Motor neuron (in vitro differentiated cells): ENCODE measurements at places on chromosomes 12 and 14. TPM values are rescaled to one million over a fixed set of nuclear protein-coding genes. Genes with fewer than 3 reads are reported as not detected.
A peak's percentile ranks its signal among the peaks of the same experiment; 100 is the strongest.

GRCh38 chr14:105091517-105092170 lies 26.4 kb upstream of the GPR132 start:
- no peak for ATAC-seq

GRCh38 chr12:65536876-65537681 lies 258.6 kb downstream of the MSRB3 start:
- peak; percentile 96 for ATAC-seq

DNA sequence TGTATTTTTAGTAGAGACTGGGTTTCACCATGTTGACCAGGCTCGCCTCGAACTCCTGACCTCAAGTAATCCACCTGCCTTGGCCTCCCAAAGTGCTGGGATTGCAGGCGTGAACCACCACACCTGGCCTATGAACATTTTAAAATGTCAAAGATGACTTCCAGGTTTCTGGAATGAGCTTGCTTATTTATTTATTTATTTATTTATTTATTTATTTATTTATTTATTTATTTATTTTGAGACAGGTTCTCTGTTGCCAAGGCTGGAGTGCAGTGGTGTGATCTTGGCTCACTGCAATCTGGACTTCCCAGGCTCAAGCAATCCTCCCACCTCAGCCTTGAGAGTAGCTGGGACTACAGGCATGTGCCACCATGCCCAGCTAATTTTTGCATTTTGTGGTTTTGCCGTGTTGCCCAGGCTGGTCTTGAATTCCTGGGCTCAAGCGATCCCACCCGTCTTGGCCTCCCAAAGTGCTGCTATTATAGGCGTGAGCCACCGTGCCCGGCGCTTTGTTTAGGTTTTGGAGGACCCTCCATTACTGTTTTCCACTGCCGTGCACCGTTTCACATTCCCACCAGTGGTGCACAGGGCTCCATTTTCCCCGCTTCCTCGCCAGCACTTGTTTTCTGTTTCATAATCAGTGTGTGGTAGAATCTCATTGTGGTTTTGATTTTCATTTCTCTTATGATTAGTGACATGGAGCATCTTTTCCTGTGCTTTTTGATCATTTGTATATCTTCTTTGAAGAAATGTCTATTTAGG lies 6.4 kb upstream of the CFAP251 start:
- no peak for ATAC-seq

EPYC gene
- total RNA-seq = not detected in 2 replicates

SLC5A8 gene
- total RNA-seq = 0.05 TPM in 1 of 2 replicates, not detected in the other

CNTN1 gene
- total RNA-seq = 0.07 and 0.11 TPM in 2 replicates

GRCh38 chr14:92465353-92466055 lies 48.1 kb upstream of the RIN3 start:
- ATAC-seq = no peak

DNA sequence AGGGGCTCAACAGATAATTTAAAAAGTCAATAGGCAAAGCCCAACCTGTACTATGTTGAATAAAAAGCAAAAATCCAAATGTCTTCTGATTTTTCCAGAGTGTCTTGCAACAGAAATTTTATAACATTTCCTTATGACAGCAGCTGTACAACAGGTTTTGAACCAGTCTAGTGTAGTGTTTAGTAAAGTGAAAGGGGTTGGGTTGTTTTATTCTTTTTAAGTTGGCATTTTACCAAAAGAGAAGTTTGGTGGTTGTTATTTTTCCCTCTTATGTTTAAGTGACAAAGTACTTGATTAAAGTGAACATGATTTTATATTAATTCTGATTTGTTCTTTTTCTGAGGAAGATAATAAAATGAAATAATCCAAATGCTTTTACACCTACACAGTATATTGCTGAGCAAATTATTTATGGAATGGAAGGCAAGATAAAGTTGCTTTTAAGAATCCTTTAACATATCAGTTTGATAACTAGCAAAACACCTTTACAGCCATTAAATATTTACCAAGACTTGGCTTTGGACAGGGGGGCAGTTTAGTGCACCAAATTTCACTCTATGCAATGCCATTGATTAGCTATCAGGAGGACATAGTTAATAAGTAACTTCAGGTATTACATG lies 128.9 kb downstream of the FOXA1 start:
- ATAC-seq = no peak

NANOG gene
- total RNA-seq = 0.14 TPM in 1 of 2 replicates, not detected in the other

SLC35E3 gene
- 2.5 and 4.0 TPM in 2 replicates for total RNA-seq

GRCh38 chr12:94922561-94922960 lies 80.9 kb downstream of the NDUFA12 start:
- ATAC-seq = no peak

DNA sequence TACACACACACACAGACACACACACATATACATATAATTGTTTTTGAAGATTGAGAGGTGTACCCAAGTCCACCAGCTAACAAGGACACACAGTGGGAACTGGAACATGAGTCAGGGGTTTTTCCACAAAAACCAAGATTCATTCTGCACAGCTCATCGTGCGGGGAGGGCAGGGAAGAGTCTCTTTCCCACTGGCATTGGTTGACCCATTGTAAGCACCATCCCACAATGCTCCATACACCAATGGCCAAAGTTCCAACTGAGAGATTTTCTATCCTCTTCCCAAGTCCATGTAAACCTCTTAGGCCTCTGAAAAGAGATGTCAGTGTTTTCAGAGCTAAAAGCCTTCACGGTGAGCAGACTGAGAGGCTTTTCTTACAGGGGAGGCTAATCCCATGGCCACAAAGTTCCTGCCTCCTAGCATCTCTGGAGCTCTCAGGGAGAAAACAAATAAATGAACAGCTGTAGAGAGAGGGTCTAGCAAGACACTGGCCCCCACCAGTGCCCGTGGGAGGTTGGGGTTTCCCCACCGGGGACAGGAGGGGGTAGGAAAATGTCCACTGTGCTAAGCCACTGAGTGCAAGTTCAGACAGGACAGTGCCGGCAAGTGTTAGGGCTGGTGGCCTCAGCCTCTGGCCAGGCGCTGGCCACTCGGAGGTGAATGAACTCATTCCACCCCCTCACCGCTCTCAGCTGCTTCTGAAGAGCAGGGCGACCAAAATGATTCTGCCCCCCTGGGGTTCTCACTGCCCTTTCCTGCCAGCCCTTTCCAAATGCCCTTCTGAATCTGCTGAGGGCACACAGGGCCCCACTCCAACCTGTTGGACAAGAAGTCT lies 21.5 kb upstream of the TC2N start:
- no peak for ATAC-seq

GRIN2B gene
- 0.15 and 0.24 TPM in 2 replicates for total RNA-seq

DRAM1 gene
- 13.5 and 14.9 TPM in 2 replicates for total RNA-seq

DNA sequence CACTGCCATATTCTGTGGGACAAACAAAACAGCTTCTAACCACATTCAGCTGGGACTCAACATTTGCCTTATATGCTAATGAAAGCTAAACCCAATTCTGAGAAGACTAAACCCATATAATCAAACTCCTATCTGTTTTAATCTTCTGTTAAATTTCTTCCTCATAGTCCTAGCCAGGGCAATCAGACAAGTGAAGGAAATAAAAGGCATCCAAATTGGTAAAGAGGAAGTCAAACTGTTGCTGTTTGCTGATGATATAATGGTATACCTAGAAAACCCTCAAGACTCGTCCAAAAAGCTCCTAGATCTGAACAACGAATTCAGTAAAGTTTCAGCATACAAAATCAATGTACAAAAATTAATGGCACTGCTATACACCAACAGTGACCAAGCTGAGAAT lies 157.1 kb downstream of the PHLDA1 start:
- no peak for ATAC-seq

DNA sequence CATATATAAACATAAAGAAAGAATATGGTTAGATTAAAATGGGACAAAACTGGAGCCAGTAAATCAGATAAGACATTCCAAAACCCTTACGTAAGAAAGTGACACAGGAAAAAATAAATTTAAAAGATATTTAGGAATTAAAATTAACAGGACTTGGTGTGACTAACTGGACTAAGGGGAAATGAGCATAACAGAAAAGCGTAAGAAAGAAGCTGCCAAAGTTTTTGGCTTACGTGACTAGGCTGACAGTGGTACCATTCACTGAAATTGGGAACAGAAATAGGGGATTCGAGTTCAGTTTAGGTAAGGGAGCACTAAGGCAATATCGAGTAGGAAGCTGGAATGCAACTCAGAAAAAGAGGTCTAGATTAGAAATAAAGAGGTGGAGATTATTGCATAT lies 7.8 kb downstream of the CDK17 start:
- no peak for ATAC-seq

DNA sequence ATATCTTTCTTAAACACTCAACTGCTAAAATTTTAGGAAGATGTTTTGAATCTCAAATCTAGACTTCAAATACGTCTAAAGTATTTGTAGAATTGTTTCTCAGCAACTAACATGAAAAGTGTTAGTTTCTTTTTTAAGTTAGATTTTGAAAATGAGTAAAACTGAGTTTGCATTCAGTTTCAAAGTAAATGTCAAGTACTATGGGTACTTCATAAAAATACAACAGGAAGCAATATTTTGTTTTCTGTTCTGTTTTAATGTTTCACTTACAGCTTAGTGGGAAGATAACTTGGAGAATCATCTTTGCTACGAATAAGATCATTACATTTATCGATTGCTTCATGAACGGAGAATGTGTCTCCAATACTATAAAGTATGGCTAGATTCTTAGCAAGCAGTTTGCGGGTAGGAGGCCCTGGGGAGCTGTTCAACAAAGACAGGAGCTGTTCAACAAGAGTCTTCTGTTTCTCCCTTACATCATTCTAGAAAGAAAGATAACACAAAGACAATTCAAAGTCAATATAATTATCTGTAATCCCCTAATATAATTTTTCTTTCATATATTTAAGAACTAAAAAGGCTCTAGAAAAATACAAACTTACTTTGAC lies 20.2 kb downstream of the HEATR5A start:
- ATAC-seq = no peak

STYK1 gene
- total RNA-seq = 0.14 and 0.16 TPM in 2 replicates

DNA sequence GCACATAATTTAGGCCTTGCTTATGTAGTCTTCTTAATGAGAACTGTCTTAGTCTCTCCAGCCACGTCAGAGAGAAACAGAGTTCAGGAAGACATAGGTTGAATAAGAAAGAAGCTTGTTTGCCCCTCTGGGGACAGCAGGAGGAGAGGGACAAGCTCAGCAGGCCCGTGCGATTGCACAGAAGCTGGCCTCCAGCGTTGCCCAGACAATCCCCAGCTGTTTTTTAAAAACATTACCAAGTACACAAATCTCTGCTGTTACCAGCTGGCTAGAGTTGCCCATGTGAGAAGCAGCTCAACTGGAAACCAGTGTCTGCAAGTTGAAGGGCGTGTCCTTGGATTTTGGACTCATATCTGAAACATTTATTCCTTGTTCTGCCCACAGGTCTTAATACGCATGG lies 232.6 kb downstream of the EFCAB11 start:
- ATAC-seq = no peak

RFX4 gene
- 16.2 and 16.7 TPM in 2 replicates for total RNA-seq

GRCh38 chr12:66823857-66824570 lies 145.1 kb upstream of the GRIP1 start:
- ATAC-seq = peak; percentile 50

DNA sequence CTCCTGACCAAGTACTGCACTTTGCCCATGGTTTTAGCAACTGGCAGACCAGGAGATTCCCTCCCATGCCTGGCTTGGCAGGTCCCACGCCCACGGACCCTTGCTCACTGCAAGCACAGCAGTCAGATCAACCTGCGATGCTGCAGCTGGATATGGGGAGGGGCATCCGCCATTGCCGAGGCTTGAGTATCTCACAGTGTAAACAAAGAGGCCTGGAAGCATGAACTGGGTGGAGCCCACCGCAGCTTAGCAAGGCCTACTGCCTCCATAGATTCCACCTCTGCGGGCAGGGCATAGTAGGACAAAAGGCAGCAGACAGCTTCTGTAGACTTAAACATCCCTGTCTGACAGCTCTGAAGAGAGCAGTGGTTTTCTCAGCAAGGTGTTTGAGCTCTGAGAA lies 479.8 kb downstream of the FUT8 start:
- ATAC-seq = no peak

GRCh38 chr12:26120561-26121274 lies 4.1 kb downstream of the BHLHE41 start:
- no peak for ATAC-seq

GRCh38 chr14:48748151-48748675 lies 838.0 kb downstream of the RPS29 start:
- no peak for ATAC-seq
